MCF 10A (cell line): ENCODE measurements at places on chromosomes 3 and 15. TPM values are rescaled to one million over a fixed set of nuclear protein-coding genes. Genes with fewer than 3 reads are reported as not detected.

The ONECUT1 gene
- total RNA-seq = not detected in 2 replicates

- no peaks in the 10 kb centered on the region for H3K27me3 ChIP-seq
- peaks cover 21% of the 10 kb centered on the region for H3K4me1 ChIP-seq
- no peak overlapping the region for H3K27ac ChIP-seq
Observed at GRCh38 chr3:9914559-9915253, 2.2 kb upstream of the IL17RC start.

DNA sequence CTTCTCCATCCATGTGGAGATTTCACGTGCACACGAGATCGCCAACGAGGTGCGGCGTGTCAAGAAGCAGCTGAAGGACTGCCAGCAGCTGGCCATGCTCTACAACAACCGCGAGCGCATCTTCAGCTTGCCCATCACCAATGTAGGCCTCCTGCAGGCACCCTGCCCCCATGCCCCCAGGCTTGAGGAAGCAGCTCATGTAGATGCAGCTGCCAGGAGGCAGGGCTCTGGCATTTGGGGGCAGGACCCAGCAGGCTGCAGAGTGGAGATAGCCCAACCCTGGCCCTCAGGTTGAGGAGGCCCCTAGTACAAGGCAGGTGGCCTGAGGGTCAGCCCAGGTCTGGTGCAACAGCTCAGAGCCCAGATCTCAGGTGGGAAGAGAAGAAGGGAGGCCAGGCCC is 36.4 kb downstream of the DNAH1 start:
- no peaks in the 10 kb centered on the region for H3K27me3 ChIP-seq
- no peak overlapping the region for H3K27ac ChIP-seq
- DNase-seq = no peak
- no peak overlapping the region for H3K4me3 ChIP-seq
- H3K36me3 ChIP-seq = peaks cover 15% of the 10 kb centered on the region
- no peaks in the 10 kb centered on the region for H3K4me1 ChIP-seq

- H3K4me3 ChIP-seq = no peak overlapping the region
- H3K27me3 ChIP-seq = no peaks in the 10 kb centered on the region
- H3K36me3 ChIP-seq = no peaks in the 10 kb centered on the region
- no peak for DNase-seq
- no peaks in the 10 kb centered on the region for H3K4me1 ChIP-seq
Observed at GRCh38 chr3:180457225-180457624, 144.7 kb upstream of the TTC14 start.
